ENCODE measurements at places on chromosomes 6 and 20.

DNA sequence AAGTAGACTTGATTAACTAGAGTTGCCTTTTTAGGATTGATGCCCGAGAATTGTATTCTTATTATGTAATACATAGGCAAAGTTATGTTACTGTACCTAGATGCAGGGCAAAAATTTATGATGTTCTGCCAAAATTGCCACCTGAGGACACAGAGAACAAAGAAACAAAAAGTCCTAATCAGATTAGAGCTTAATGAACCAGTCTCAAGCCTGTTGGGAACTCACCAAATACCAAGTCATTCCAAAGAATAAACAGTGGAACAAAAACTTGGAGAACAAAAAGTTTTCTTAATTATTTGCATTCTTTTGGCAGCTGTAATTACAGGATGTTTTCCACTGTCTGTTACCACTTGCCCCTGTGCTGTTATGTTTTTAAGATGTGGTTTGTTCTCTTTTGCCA, 154.7 kb upstream of the SGK1 start:
- no peak for DNase-seq

- no peak for DNase-seq
These were observed 12.7 kb upstream of the GATA5 start for GRCh38 chr20:62488470-62488869.

GRCh38 chr6:53408826-53409225, 60.1 kb upstream of the ELOVL5 start:
- no peak for DNase-seq

DNA sequence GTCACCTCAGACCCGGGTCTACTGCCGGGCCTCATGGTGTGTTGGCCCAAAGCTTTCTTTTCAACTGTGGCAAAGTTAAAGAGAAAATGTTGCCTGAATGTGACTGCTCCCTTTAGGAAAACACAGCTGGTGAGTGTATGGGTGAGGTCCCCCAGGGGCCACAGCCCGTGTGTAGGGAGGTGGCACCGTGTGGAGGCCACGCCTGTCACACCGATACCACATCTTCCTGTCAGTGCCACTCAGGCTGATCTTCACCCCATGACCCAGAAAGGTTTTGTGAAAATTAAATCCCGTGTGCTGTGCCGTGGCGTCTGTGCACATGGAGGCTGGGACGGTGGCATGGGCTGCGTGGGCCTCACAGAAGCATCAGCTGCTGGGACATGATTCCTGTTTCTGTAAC, 10.7 kb upstream of the ADRM1 start:
- DNase-seq = no peak

GRCh38 chr20:20778676-20779075, 66.2 kb upstream of the RALGAPA2 start:
- DNase-seq = no peak

DNA sequence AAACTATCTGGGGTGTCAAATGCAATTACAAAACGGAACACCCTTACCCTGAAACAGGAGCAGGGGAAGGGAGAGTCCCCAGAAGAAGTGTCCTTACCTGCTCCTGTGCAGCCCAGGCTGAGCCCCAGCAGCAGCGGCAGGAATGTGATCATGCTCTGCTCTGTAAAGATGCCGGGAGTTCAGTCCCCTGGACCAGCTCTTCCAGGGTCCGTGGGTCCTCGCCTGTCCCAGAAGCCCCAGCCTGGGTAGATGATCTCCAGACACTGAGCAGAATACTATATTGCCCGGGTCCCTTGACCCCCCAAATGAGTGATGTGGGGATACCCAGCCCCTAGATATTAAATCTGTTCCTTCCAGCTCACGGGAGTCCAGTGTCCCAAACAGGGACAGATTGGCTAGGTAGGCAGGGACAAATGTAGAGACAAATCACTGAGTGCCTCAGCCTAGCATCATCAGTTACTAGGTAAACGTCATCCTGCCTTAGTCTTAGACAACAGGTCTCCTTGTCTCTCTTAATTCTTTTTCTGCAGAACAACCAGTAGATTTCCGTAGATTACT, at the start of gene HLA-DMB:
Gene HLA-DMB (minus strand): TSS at position 373 of the 558 bp plus-strand sequence. CDS start 221 bp downstream, at position 152.
- no peak for DNase-seq

DNA sequence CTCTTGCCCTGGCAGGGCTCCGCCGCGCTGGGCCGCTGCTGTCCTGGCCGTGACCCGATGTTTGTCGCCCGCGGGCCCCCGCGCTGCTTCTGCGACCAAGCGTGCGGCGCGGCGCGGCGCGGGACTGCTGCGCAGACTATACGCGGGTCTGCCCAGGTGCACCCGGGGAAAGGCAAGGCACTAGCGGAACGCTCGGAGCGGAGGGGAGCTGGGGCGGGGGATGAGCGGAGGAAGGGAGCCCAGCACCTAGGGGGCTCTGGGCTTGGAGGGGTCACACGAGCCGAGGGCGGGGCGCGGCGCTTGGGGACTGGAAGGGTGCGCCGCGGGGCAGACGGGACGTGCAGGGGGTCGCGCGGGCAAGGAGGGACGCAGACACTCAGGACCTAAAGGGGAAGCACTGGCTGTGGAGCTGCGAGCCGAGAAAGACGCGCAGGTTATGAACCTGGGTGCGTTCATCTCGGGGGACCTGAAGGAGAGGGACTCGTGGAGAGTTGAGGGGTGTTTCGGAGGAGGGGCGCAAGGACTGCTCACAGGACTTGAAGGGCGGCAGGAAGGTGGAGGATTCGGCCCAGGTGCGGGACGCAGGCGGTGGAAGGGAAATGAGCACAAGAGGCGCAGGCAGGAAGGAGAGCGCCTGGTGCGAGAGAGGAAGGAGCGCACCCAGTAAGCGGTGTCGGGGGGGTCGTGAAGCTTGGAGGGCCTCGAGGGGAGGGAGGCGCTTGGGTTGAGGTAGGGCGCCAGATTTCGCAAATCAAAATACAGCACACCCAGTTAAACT, 40.8 kb upstream of the ZNFX1 start:
- DNase-seq = no peak

DNA sequence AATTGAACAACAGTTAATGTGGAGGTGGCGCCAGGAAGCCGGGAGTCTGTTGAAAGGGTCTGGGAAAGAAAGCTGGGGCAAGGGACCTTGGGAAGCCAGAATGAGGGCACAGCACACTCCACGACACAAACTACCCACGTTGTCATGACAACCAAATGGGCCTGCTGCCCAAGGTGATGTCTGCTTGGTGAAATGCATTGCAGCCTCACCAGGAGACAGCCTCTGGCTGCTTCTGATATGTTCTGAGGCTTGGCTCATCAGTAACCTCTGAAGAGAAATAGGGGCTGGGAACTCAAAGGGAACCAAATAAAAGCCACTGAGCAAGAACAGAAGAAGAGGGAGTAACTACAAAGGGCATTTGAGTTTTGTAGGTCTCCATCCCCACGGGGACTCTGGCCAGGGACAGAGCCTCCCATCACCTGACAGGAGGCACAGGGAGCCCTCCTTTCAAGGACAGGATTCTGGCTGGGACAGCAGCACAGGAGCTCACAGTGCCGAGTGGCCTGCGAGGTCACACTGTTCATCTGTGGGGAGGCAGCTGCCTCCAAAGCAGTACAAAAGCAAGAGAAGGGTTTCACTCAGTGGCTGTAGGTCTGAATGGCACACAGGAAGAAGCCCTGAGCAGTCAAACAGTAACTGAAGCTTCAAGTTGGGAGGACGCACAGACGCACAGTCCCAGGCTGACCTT, 44.6 kb upstream of the KCNK16 start:
- DNase-seq = no peak

GRCh38 chr6:42467651-42468050, 15.9 kb upstream of the TRERF1 start:
- DNase-seq = no peak

- no peak for DNase-seq
These were observed 134.9 kb upstream of the STMND1 start for GRCh38 chr6:16966791-16967469.

GRCh38 chr6:20056350-20056992, 155.8 kb downstream of the MBOAT1 start:
- no peak for DNase-seq

- DNase-seq = no peak
These were observed 889 bp upstream of the FLOT1 start for GRCh38 chr6:30743099-30744053.

- no peak for DNase-seq
These were observed 33.4 kb upstream of the INSM1 start for GRCh38 chr20:20334489-20334888.

GRCh38 chr6:159761129-159761872, 544 bp upstream of the ACAT2 start:
- DNase-seq = no peak

DNA sequence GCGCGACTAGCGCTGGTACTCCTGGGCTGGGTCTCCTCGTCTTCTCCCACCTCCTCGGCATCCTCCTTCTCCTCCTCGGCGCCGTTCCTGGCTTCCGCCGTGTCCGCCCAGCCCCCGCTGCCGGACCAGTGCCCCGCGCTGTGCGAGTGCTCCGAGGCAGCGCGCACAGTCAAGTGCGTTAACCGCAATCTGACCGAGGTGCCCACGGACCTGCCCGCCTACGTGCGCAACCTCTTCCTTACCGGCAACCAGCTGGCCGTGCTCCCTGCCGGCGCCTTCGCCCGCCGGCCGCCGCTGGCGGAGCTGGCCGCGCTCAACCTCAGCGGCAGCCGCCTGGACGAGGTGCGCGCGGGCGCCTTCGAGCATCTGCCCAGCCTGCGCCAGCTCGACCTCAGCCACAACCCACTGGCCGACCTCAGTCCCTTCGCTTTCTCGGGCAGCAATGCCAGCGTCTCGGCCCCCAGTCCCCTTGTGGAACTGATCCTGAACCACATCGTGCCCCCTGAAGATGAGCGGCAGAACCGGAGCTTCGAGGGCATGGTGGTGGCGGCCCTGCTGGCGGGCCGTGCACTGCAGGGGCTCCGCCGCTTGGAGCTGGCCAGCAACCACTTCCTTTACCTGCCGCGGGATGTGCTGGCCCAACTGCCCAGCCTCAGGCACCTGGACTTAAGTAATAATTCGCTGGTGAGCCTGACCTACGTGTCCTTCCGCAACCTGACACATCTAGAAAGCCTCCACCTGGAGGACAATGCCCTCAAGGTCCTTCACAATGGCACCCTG, 1.6 kb downstream of the TPBG start:
- DNase-seq = no peak

DNA sequence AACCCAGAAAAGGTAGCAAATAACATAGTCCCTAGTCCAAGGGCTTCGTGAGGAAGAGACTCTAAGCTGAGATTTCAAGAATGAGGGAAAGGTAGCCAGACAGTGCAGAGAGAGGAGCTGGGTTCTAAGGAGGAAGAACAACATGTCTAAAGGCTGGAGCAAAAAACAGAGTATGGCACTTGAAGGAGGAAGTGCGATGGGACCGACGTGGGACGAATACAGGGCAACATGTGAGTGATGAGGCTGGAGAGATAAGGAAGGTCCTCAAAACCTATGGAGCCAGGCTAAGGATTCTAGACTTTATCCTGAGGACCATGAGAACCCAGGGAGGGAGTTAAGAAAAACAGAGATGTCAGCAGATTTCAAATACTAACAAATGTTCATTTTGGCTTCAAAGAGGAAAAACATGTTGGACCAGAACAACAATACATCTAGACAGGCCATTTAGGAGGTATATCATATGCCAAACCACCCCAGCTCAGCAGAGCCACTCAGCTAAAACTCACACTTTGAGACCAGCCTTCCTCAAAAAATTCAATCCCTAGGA, 17.5 kb downstream of the ATXN1 start:
- no peak for DNase-seq

- DNase-seq = no peak
These were observed 1.7 kb downstream of the PRL start for GRCh38 chr6:22295145-22295544.

- DNase-seq = no peak
These were observed 42.5 kb downstream of the IPCEF1 start for GRCh38 chr6:154314084-154314483.

- no peak for DNase-seq
These were observed 50.6 kb downstream of the TRAF3IP2 start for GRCh38 chr6:111555036-111555435.

DNA sequence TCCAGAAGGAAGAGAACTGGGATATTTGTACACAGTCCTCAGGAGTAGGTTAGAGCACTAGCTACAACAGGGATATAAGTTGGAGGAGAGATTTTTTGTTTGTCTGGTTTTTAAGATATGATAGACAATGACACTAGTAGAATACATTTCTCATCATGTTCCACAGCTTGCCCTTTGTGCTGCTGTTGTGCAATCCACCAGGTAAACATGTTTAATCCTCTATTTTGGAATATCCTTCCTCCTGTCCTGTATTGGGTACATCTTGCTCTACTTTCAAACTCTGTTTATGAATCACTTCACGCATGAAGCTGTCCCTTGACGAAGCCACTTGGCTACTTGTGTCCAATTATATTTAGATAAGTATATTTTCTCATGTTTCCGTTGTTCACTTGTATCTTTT, 153.6 kb upstream of the TENT5A start:
- DNase-seq = no peak

DNA sequence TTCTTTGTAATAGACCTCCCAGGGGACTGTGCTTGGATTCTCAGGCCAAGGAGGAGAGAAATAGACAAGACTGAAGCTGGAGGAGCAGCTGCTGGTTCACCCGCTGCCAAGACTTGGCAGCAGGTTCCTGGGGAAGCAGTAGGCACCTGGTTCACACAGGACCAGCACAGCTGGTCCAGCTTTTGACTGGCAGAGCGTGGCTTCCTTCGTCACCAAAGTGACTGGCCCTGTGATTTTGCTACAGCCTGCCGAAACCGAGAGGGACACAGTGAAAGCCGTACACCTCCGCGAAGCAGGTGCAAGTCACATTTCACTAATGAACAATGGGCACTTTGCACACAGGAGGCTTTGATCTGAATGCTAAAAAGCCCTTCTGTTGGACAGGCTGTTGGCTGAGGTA, 199.0 kb downstream of the RNF144B start:
- DNase-seq = no peak

GRCh38 chr6:164286011-164286410, 871.5 kb downstream of the QKI start:
- no peak for DNase-seq

DNA sequence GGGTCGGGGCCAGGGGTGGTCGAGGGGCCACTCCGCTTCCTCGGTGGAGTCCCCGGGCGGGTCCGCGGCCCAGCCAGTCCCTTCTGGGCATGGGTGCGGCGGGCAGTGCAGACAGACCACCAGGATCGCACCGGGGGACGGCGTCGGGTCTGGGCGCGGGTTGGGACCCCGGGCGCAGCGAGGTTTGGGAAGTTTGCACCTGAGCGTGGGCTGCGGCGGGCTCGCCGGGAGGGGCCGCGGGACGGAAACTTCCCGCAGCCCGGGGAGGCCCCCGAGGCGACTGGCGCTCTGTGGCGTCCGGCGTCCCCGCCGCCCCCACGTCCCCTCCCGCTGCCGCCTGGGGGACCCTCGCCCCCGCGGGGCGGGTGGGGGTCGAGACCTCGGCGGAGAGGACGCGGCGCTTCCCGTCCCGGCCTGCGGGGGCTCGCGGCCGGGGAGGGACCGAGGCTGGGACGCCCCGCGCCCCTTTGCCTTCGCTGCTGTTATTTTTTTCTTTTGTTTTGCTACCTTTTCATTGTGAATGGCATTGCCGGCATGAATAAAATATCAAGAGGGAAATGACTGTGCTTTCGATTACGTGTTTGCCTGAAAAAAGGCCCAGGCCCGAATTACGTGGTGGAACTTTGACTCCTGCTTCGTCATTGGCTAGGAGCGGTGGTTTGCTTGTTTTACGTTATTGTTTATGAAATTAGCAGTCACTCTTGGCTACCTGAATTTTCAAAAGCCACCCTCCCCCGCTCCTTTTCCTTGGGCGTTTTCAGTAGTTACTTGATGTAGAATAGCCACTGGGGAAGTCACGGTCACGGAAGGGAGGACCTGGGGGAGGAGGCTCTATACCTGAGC, 703 bp downstream of the SNX9 start:
- peak; percentile 66 for DNase-seq

- no peak for DNase-seq
These were observed 6.7 kb downstream of the ZFAND3 start for GRCh38 chr6:37826188-37826587.
